CD4-positive, alpha-beta T cell (primary cell): ENCODE measurements at places on chromosomes 3 and 15.

DNA sequence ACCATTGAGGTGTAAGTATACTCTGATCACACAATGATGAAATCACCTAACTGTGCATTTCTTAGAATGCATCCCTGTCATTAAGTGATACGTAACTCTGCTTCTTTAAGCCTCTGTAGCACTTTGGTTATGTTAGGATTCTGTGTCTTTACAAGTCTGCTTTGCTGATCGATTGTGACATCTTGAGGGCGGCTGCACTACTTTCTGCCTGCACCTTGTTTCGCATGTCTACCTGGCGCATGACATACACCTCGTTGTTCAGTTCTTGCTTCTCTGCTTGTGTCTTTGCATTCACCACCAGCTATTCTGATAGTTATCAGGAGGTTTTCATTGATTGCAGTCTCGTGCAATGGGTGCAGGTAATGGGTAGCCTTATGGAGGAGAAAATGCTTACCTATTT is 32.7 kb downstream of the IGF1R start:
- DNase-seq = no peak

DNA sequence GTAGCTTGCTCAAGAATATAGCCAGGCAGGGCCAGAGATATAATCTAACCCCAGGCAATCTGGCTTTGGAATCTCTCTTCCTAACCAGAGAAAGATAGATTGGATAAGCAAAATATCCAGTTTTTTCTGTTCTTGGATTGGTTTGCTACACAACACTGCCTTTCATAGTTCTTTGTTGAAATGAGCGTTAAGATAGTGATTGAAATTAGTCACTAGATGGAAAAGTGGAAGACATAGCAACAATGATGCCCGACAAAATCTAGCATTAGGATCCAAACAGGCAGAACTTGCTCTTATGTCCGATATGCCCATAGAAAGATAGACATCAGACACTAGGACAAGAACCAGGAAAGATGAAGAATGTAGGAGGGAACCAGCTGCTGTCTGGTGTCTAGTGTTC is 77.3 kb upstream of the COL8A1 start:
- no peak for DNase-seq

DNA sequence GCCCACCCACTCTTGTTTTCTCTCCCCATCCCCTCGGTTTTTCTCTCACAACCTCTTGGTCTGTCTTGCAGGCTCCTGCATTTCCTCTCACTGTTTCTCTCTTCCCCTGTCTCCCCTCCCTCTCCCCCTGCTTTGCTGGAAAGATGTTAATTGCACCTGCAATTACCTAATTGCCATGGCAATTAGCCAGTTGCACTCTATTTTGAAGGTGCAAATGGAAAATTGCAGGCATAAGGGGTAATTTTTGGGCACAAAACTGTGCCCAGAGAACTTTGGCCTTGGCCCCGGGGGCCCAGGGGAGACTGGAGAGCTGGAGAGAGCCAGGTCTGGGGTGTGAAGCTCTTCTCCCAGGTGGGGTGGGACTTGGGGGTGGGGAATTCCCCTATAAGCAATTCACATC is 164.5 kb upstream of the TLE3 start:
- DNase-seq = no peak

GRCh38 chr15:33026614-33027013 is 167.9 kb downstream of the FMN1 start:
- no peak for DNase-seq

DNA sequence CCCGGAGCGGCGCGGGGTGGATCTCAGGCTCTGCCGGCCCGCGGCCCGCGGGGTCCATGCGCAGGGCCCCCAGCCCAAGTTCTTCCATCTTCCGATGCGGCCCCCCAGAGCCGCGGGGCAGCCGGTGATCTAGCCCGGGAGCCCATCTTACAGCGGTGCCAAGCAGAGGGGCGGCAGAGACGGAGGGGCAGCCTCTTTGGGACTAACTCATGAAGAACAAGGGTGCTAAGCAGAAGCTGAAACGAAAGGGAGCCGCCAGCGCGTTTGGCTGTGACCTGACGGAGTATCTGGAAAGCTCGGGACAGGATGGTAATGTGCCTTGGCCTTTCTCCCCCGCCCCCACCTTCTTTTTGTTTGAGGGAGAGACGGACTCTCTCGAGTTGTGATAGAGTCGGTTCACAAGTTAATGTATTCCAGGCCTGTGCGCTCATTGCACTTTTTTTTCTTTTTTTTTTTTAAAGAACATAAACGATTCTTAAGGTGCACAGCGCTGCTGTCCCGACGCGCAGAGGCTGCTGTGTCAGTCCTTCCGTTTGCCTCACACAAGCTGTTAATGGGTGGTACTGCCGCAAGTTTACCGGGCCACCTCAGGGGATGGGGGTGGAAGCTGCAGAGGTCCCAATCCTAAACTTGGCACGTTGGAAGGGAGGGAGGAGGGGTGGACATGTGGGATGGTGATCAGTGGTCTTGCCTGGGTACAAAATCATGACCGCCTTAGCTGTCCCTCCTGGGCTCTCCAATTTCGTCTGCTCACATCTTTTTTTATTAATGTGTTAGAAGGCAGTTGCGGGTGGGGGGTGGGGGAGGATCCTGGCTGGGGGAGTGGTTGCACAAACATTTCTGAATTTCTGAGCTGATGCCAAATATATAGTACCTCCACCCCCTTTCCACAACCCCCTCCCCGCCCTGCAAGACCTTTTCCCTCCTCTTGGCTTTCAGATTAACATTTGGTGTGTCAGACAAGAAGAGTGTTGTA is 801 bp downstream of the ARHGAP31 start:
- peak; percentile 30 for DNase-seq

DNA sequence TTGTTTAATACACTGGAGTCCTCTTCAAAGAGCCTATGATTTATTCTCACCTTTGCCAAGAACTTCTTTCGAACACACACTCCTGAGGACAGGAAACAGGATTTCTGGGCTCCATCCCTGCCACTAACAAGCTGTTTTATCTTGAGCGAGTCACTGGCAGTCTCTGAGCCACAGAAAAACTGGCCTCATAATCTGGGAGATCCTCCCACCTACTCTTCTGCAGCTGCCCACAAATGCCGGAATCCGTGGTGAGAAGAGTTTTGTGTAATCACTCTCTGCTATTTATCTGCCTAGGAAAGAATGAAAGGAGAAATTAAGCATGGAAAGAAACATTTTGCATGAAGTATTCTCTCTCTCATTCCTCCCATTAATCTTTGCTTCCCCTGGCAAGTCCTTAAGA is 172.0 kb upstream of the TRIM42 start:
- no peak for DNase-seq

DNA sequence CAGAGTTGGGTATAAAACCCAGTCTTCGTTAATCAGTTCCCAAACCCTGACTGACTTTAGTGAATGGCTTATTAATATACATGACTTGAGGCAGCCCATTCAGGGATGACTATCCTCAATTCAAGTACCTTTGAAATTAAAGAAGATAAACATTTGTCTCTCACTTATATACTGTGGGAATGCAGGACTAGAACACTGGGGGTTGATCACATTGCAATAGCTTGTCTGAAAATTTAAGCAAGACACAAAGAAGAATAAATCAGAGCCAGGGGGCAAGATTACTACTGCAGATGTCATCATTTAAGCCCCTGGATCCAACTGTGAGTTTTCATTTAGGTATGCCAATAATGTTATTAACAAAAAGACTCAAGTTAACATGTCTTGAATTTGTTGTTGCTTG is 647.7 kb downstream of the ZPLD1 start:
- no peak for DNase-seq

DNA sequence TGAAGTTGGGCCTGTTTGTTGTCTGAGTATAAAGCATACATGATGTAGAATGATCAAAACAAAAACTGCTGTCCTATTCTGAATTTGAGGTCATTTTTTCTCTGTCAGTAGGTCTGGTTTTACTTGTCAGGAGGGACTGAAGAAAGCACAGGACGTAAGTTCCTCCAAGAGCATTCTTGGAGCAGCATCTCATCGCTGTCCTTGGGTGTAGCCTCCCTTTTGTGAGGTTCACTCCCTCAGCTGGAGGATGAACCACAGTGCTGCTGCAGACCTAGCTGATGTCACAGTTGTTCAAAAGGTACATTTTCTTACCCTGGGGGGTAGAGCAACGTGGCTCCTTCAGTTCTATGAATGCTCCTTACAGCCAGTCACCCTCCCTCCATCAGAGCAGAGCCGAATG is 490.0 kb upstream of the TBL1XR1 start:
- DNase-seq = no peak

GRCh38 chr3:118435851-118436350 is 598.7 kb downstream of the IGSF11 start:
- DNase-seq = no peak

GRCh38 chr3:122055215-122055614 is at the start of gene CD86:
TSS of gene CD86 (plus strand) at chr3:122055362. CDS start at chr3:122055490, 128 bp downstream.
- no peak for DNase-seq

GRCh38 chr3:7498715-7499114 is 637.8 kb downstream of the GRM7 start:
- DNase-seq = no peak

DNA sequence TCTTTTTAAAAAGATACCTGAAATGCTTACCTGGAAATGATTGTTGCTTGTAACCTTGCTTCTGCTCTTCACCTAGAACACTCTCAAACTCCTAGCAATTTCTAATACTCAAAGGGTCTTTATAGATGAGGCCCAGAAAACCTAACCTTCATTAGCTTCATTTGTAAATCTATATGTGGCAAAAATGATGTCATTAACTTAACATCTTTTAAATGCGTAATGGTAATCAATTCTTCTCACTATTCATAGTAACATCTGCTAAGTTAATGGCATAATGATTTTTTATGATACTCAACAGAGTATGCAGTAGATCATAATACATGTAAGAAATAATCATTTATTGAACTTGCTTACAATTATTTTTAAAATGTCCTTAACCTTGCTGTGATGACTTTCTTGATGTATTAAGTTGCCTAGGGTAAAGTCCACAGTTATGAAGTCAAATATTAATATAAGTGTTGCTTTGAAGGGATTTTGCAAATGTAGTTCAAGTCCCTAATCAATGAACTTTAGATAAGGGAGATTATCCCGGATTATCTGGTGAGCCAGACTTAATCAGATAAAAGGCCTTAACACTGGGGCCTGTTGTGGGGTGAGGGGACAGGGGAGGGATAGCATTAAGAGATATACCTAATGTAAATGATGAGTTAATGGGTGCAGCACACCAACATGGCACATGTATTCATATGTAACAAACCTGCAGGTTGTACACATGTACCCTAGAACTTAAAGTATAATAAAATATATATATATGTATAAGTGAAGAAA is 10.1 kb upstream of the SERPINI2 start:
- DNase-seq = no peak

DNA sequence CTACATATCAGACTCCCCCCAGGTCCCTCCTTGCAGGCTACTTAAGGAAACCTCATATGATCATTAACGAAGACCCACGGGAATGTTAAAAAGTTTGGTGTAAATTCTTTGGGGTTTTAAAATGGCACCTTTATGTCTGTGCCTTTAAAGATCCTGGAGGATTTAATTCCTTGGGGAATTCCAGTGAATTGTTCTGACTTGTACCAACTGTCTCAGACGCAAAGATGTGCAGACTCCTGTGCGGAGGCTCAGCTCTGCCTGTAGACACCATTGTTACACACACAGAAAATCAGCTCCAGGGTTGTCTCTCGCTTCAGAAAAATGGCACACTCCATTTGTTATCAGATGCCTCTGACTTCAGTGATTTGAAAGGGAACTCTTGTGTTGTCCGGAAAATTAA is 414.4 kb upstream of the CFAP20DC start:
- no peak for DNase-seq

GRCh38 chr15:98874773-98875172 is 132.8 kb downstream of the PGPEP1L start:
- DNase-seq = no peak

GRCh38 chr3:122598556-122598955 is 21.1 kb downstream of the PARP15 start:
- DNase-seq = no peak

DNA sequence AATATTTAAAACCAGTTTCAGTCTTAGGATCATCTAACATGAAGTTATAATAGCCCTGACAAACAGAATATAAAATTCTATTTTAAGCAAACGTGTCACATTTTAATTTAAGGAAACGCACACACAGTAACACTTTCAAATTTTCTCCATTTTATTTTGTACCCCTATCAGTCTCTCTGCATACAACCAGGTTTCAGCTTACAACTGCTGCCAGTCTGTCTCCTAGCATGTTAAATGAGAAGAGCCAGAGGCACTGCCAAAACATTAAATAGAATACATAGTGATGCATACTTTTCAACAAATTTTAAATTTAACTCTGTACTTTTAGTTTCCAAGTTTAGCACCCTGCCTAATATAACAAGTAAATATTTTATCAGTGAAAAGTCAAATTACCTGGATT is 60.8 kb downstream of the UACA start:
- no peak for DNase-seq

DNA sequence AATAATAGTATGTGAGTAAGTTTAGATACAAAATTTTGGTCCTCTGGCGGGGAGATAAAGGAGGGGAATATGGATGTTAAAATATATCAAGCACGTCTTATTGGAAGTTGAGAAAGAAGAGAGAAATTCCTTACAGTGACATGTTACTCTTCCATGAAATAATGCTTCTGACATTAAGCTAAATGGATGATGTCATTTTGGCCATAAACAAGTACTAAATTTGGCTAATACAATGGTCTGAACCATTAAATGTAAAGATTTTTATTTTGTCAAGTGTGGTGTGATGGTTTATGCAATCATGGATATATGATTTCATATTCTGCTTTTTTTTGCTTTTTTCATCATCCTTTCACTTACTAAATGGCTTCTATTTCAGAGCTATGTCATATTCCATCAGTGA is 405.4 kb downstream of the FEZF2 start:
- DNase-seq = no peak

- no peak for DNase-seq
Measured at GRCh38 chr15:61309031-61309511, 80.0 kb upstream of the RORA start.

DNA sequence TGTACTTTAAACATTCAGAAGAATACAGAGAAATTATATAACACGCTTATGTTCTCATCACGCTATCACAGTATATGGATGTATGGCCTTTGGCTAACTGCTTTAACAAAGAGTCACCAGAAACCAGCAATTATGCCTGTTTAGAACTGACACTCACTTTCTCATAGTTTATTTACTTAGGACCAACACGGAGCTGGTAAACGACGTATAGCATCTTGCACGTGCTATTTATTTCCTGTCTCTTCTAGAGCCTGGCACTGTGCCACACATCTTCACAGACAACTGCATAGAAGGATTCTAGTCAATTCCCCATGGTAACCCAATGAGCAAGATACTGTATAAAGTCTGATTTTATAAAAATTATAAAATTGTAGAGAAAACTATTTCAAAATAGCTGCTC is 43.6 kb downstream of the TBC1D2B start:
- peak; percentile 51 for DNase-seq

- no peak for DNase-seq
Measured at GRCh38 chr15:49848282-49848724, 227.5 kb downstream of the DTWD1 start.

- DNase-seq = no peak
Measured at GRCh38 chr15:62848632-62849050, 193.9 kb upstream of the TPM1 start.
